ENCODE measurements at places on chromosomes 7 and 10.

- DNase-seq, result no peak
These were observed 113.6 kb downstream of the EEPD1 start for GRCh38 chr7:36266683-36267082.

DNA sequence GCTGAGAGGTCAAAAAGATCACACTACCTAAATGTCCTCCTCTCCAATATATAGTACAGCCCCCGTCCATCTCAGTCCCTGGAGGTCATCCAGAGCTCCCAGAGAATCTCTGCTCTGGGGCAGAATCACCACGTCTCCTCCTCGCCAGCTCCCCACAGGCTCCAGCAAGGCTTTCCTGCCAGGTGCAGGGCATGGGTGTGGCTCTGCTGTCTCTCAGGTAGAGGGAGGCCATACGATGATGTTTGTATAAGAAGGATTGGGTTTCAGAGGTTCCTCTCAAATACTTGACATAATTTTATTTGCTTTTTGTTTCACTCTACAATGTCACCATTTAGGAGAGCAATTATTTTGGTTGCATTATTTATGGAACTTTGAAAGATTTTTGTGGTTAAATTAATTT, 98.3 kb upstream of the PRSS58 start:
- no peak for DNase-seq

DNA sequence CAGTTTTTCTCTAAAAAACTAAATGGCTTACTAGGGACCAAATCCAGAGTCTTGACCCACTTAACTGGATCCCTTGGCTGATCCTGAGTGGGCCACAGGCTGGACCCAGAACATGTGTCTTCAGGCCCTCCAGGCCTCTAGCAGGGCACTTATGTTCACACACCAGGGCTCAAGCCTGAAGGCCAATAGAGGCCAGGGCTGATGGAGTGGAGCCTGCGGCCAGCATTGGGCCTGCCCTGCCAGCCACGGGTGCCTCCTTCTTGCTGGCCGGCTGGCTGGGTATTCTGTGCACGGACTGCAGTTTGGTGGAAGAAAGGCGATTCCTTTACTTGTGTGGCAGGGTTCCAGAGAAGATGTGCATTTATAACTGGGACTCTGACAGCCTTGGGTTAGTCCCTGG, 103.0 kb upstream of the ZNF32 start:
- no peak for DNase-seq

DNA sequence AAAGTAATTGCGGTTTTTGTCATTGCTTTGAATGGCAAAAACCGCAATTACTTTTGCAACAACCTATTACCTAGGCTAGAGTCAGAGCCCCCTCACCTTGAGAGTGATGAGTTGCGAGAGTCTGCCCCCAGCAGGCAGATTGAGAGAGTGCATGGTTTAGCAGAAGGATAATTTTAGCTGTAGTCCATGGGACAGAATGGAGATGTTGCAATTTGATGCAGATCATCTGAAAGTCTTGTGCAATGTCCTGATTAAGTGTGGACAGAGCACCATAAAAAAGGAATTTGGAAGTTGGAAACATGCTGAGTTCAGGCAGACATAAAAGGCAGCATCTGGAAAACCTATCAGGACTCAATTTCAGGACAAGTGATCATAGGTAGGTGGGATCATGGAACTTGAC, 48.7 kb downstream of the GPR141 start:
- no peak for DNase-seq

DNA sequence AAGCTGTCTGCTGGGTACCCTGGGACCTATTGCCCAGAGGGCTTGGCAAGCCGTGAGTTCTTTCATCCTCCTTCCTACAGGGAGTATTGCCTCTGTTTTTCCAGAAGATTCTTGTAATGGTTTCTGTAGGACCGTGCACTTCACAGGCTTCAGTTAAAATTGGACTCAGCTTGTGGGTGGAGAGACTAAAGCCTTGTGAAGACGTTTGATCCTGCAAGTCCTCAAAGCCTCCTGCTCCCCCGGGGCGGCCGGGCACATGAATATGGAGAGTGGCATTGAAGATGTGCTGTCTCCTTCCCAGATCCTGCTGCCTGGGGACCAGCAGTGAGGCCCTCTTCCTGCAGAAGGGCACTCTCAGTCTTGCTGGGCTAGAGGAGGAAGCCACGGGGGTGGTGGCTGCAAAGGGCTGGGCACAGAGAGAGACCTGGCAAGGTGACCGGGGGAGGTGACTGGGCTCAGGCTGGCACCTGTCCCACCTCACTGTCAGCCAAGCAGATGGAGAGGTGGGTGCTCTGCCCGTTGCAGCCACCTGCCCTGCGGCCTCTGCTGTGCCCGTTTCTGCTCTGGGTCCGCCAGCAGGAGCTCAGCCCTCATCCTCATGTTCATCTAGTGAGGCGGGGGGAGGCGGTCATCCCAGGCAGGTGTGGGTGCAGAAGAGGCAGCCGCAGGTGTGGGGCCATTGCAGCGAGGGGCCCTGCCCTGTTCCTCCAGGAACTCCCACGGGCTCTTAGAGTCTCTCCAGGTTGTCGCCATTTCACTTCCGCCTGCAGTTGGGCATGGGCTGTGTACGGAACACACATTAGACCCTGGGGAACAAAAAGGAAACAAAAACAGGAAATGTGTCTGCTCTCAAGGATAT, 55.7 kb downstream of the TMEM209 start:
- no peak for DNase-seq

DNA sequence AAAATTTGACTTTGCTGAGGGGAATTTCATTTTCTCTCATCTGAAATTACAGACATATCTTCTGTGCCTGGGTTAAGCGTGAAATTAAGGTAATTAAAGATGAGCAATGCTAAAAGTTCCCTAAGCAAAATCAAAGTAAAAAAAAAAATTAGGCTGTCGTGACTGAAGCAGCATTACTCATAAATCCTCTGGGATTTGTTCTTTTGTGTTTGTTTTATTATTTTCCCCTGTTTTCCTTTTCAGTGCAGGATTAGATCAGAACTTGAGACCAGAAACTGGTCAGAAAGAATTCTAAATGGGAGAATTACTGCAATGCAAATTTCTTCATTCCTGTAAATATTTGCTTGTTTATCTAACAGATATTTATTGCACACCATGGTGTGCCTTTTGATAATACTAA, 141.4 kb upstream of the BET1 start:
- DNase-seq, result no peak

DNA sequence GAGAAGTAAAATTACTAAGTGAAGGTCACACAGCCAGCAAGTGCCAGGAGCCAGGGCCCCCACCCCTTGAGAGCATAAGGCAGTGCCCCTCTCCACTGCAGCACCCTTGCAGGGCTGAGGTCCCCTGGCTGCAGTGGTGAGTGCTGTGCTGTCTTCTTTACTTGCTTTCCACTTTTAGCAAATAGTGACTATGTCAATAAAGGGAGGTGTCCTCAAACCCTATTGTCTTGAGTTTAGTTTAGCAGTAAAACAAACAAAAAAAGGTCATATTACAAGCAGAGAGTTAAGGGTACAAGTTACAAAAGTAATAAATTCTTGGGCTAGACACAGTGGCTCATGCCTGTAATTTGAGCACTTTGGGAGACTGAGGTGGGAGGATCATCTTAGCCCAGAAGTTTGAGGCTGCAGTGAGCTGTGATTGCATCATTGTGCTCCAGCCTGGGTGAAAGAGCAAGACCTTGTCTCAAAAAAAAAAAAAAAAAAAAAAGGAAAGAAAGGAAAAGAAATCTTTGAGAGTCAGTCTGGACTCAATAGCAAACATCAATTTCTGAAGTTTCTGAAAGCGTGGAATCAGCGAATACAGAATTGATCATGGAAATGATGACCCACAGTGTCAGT, 39.0 kb upstream of the KIF5B start:
- DNase-seq, result no peak

DNA sequence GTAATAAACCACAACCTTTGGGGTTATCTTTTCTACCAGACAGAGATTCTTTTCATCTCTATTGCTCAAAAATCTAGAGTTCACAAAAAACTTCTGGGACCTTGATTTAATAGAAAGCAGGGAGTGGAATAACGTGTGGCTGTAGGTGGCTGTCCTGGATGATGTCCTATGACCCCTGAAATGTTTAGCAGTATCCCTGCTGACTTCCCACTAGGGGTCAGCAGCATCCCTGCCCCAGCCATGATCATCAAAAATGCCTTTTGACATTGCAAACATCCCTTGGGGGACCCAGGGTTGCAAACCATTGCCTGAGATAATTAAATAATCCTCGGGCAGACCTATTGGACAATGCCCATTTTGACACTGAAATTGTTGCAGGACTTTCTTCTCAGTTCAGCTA, 177.1 kb downstream of the USP6NL start:
- DNase-seq, result no peak

GRCh38 chr10:98916526-98917125, 319.0 kb downstream of the HPSE2 start:
- no peak for DNase-seq

DNA sequence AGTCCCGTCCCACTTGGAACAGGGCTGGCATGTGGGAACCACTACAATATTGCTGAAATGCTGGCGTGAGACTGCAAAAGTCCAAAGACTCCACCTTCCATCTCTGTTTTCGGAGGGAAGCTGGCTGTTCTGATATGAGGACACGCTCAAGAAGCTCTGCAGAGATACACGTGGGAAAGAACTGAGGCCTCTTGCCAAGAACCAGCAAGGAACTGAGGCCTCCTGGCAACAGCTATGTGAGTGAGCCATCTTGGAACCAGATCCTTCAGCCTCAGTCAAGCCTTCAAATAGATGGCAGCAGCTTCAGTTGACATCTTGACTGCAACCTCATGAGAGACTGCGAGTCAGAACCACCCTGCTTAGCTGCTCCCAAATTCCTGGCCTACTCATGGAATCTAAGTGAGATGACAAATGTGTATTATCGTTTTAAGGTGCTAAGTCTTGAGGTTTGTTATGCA, 30.8 kb downstream of the SGMS1 start:
- DNase-seq, result no peak

DNA sequence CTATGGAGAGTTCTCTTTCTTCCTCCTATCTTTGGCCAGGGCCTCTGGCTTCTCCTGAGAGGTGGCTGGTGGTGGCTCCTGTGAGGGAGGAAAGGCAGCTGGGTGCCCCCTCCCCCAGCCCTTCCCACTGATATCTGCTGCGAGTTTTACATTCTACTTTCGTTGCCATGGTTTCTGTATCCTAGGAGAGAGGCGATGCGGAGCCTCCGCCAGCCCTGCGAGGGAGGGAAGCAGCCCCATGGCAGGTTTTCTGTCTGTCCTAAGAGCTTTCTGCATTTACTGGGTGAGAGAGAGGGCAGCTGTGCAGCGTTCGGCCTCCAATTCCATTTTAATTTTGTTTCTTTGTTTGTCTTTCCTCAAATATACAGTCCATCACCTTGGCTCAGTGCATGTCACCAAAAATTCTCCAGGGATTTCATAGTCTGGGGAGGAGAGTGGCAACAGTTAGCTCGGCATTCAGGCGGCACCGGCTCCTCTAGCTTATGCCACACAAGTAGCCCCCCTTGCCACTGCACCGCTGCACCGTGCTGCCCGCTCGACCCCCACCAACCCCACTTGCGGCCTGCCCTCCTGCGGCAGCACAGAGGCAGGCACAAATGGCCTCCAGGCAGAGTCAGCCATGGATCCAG, 20.4 kb downstream of the DNAJB12 start:
- no peak for DNase-seq

- DNase-seq, result no peak
These were observed 92.8 kb upstream of the LANCL2 start for GRCh38 chr7:55272328-55272727.
